A673 (cell line): ENCODE measurements at places on chromosomes 1 and 21.

GRCh38 chr1:201543871-201544642 lies 5.1 kb downstream of the NAV1 start:
- DNase-seq, result no peak

DNA sequence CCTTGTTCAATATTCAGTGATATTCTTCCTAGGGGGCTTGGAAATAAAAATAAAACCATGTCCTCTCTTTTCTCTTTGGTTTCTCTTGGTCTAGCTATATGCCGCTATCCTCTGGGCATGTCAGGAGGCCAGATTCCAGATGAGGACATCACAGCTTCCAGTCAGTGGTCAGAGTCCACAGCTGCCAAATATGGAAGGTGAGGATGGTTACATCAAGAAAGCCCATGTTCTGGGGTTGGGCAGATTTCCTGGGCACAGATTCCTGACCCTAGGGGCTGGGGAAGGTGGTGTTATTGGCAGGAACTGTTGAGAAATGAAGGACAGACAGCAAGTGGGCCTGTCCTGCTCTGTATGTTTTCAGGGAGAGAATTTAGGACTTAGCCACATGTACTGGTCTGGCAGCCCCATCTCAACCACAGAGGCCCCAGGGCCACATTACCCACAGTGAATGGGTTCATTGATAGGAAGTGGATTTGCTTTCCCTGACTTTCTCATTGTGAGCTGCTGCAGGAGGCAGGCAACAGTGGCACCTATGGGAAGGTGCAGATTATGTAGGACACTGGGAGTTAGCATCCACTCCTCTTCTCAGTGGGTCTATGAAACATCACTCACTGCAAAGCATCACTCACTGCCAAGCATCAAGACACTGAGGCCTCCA lies 37.4 kb upstream of the HSD17B7 start:
- DNase-seq, result no peak

DNA sequence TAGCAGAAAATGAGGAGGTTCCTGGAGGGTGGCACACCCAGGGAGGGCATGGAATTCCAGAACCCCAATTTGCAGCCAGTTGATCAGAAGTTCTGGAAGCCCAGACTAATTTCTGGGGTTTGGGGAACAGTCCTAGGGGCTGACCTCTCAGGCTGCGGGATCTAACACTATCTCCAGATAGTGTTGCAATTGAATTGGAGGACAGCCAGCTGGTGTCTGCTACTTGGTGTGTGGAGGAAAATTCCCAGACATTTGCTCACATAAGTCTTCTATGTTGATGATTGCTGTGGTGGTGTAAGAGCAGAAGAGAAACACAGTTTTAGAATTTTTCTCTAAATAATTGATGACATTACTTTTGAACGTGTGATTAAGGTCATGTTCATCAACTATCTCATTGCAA lies 154.3 kb upstream of the RNPC3 start:
- DNase-seq, result no peak

DNA sequence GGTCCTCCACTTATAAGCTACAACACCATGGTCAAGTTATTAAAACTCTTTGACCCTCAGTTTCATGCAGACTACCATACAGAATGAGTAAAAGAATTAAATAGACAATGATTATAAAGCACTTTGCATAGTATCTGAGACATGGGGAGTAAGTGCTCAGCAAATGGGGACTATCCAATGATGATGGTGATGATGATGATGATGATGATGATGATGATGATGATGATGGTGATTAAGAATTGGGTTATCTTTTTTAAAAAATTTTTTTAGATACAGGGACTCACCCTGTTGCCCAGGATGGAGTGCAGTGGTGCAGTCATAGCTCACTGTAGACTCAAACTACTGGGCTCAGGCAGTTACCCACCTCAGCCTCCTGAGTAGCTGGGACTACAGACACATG lies 8.1 kb upstream of the EPS15 start:
- no peak for DNase-seq

DNA sequence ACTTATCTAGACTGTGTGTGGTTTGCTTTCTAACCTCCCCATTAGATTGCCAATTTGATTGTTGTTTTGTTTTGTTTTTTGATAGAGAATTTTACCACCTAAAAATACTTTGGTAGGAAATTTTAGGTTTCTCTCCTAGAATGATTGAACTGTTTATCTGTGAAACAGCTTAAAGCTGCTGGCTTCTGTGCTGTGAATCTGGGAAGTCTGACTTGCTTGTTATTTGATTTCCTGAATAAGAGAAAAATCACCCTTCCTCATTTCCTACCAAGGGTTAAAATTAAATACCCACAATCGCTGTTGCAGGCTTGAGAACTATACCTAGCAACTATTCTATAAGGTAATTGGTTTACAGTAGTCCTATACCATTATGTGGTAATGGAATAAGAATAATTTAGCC lies 198.9 kb upstream of the CACYBP start:
- no peak for DNase-seq

- DNase-seq, result no peak
Measured at GRCh38 chr21:34570313-34570712, 44.6 kb downstream of the RCAN1 start.

DNA sequence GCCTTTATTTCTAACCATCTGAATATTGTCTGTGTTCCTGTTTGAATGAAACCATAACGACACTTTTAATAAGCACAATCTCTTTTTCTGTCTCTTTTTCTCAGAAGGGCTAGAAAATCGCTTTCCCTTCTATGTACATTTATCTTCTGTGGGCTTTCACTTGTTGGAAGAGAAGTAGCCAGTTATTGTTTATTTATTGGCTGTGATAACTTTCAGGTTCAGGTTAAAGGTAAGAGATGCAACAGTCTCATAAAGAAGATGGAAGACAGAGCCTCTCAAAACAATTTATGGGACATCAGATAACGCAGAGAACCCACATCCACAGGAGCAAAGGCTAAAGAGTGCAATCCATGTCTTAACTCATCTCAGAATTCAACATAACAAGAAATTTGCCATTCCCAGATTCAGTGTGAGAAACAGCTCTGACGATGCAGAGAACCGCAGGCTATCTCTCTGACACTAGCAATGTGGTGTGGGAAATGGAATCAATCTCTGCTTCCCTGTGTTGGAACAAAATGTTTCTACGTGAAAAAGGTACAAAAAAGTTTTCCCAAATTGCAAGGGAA lies 4.1 kb upstream of the CD244 start:
- no peak for DNase-seq

- no peak for DNase-seq
Measured at GRCh38 chr1:180046674-180047073, 92.1 kb downstream of the CEP350 start.

- peak; percentile 44 for DNase-seq
Measured at GRCh38 chr21:26505211-26505610, 67.9 kb downstream of the CYYR1 start.

DNA sequence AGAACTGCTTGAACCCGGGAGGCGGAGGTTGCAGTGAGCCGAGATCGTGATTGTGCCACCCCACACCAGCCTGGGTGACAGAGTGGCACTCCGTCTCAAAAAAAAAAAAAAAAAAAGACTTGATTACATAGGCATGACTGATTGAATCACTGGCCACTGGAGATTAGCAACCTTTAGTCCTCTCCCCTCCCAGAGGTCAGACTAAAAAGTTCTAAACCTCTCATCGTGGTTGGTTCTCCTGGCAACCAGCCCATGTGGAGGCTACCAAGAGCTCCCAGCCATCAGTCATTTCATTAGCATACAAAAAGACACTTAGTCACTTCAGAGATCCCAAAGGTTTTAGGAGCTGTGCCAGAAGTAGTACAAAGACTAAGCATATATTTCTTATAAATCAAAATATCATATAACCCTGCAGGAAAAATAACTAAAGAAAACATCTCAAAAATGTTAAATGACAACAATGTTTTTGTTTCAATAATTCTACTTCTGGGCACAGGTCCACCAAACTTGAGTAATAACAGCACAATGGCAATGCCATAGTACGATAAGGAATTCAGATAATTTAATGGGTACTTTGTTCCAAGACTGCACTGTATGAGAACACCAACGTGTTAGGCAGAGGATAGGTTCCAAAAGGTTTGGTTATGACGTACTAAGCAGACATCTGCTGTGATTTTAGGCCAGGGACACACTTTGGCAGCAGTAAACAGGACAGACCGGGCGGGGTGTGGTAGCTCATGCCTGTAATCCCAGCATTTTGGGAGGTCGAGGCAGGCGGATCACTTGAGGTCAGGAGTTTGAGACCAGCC lies 18.1 kb downstream of the USP48 start:
- peak; percentile 85 for DNase-seq

DNA sequence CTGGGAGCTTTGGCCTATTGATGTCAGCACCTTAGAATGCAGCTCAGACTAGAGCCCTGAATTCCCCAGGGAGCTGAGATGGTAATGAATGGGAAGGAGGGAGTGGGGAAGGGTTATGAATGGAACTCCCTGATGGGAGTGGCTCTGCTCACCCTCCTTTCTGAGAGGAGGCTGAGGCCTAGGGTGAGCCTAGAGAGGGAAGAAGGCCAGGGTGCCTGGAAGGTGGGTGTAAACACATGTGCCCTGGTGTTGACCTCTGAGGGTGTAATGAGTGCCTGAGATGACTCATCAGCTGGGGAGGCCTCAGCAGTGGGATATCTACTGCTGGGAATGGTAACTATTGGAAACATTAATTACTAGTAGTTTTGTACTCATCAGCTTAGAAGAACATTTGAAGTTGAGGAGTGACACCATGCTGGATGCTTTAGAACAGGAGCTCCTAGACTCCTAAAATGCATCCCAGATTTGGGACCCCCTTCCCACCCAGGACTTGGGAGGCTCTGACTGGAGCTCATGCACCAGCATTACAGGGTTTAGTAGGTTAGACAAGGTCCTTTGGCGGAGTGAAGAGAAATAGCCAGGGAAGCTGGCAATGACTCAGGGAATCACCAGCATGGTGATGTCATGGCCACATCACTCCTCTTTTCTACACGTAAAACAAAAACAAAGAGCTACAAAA lies 16.0 kb upstream of the PIGV start:
- peak; percentile 91 for DNase-seq

DNA sequence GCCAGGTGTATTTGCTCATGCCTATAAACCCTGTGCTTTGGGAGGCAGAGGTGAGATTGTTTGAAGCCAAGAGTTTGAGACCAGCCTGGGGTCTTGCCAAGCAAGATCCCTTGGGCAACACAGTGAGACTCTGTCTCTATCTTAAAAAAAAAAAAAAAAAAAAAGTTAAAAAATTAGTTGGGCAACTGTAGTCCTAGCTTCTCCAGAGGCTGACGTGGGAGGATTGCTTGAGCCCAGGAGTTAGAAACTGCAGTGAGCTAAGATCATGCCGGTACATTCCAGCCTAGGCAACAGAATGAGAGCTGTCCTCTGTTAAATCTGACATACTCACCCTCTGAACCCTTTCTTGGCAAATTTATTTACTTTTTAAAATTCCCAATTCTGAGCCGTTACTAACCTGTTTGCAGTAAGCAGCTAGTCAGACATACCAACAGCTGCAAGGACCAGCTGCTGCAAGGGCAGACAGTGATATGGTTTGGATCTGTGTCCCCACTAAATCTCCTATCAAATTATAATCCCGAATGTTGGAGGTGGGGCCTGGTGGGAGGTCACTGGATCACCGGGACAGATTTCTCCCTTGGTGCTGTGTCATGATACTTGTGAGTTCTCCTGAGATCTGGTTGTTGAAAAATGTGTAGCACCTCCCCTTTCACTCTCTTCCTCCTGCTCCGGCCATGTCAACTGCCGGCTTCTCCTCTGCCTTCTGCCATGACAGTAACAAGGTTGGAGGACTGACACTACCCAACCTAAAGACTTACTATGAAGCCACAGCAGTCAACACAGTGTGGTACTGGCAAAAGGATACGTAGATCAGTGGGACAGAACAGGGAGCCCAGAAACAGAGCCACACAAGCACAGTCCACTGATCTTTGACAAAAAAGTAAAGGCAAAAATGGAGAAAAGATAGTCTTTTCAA lies 10.6 kb downstream of the PARP1 start:
- DNase-seq, result no peak

GRCh38 chr1:38651669-38652068 lies 207.9 kb downstream of the RRAGC start:
- DNase-seq, result no peak

DNA sequence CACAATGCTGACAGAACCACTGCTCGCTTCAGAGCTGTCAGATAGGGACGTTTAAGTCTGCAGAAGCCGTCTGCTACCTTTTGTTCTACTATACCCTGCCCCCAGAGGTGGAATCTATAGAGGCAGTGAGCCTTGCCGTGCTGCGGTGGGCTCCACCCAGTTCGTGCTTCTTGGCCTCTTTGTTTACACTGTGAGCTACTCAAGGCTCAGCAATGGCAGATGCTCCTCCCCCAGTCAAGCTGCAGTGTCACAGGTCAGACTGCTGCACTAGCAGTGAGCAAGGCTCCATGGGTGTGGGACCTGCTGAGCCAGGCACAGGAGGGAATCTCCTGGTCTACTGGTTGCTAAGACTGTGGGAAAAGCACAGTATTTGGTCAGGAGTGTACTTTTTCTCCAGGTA lies 47.1 kb downstream of the LEPR start:
- no peak for DNase-seq

- no peak for DNase-seq
Measured at GRCh38 chr1:82094136-82094535, 293.4 kb downstream of the ADGRL2 start.

DNA sequence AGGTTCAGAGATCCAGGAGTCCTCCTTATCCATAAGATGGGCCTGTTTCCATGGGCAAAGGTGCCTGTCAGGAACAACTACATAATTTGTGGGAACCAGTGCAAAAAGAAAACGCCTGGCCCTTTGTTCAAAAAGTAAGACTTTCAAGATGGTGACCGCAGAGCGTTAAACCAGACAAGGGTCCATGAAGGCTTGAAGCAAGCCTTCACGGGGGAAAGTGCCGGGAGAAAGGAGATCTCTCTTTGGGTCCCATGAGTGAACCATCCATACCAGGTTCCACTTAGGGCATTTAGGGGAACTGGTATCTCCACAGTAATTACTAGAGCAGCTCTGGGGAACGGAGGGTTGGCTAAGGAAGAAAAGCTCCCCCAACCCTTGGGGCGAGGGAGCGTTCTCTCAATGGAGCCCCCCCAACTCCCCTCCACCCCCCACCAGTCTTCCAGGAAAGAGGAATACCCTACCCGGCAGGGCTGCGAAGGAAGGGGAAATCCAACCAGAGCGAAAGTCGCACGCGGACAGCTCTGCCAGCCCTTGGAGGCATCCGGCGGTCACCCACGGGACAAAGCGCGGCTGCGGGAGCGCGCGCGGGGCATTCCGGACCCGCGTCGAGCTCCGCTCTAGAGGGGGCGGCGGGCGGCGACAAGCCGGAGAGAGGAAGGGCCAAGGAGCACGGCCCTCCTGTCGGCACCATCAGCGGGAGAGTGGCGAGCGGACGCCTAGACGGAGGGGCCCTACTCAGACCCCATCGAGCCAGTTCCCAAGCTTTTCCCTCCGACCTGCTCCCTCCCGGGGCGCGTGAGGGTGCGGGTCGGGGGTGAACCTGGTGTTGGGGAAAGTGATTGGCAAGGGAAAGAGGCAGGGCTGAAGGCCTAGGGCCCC lies 687 bp upstream of the RASSF5 start:
- no peak for DNase-seq

- no peak for DNase-seq
Measured at GRCh38 chr1:28565040-28565439, 12.2 kb downstream of the TRNAU1AP start.

- no peak for DNase-seq
Measured at GRCh38 chr1:208010487-208011071, 99.7 kb upstream of the CD34 start.
